Stimulated activated CD4-positive, alpha-beta T cell treated with anti-CD3 and anti-CD28 coated beads, TNF-alpha, amount 100 ng/mL, for 48 hours (primary cell): ENCODE measurements at places on chromosomes 6 and 20.

- no peak for DNase-seq
Observed at GRCh38 chr6:10421158-10421920, 6.5 kb upstream of the TFAP2A start.

GRCh38 chr20:728256-728944, 39.9 kb downstream of the SLC52A3 start:
- peak; percentile 47 for DNase-seq

- DNase-seq: no peak
Observed at GRCh38 chr20:1326031-1326930, 2.7 kb downstream of the SDCBP2 start.

DNA sequence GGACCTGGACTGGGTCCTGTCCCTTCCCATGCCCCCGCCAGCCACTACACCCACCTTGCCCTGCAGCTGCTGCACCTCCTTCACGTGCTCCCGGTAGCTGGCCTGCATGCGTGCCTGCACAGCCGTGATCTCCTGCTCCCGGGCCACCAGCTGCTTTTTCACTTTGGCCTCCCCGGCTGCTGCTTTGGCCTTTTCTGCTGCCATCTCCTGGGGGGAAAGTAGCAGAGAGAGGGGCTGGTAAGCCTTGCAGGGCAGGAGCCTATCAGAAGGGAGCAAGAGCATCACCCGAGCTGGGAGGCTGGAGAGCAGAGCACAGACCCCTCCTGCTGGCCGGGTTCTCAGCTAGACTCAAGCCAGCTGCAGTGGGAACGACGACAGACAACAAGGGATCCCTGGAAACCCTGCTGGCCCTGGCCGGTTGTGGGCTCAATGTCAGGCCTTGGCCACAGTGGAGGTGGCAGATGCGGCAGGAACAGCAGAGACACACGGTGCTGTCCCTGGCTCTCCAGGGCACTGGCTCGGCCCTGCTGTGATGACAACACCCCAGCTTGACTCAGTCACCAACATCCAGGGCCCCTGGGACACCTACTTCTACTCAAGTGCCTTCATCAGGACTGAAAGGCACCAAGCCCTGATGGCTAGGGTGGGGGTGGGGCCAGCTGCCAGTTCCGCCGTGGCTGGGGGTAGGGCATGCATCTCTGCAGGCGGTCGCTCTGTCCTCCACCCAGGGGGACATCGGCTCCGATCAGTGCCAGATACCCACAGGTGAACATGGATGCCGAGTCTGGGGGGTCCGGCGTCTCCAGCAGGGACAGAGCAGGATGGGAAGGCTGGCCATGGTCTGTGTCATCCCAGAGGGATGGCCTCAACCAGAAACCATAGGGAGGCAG, 45.3 kb downstream of the RRBP1 start:
- DNase-seq: no peak

DNA sequence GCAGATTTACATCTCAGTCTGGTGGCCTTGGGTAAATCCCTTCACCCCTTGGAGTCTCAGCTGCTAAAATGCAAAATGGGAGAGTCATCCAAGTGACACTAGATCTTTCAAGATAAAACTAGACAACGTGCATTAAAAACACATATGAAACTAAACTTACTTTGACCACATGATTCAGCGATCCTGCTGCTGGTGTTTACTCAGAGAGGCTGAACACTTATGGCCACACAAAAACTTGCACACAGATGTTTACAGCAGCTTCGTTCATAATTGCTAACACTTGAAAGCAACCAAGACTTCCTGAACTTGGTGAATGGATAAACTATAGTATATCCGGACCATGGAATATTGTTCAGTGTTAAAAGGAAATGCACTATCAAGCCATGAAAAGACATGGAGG, 55.3 kb upstream of the GPR6 start:
- no peak for DNase-seq

DNA sequence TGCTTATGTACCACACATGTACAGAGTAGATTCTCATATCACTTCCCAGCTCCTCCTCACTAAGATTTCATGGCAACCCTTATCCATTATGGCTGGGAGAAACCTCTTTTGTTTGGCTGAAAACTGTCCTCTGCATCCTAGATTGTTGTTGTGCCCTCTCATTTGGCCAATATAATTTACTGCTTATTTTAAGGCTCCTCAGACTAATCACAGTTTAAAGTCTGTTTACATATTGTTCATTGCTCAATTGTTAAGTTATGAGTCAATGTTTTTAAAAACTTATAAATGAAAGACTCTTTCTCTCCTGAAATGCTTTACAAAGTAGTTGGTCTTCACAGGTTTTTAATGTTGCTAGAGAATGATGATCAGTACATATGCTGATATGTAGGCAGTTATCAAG, 57.3 kb downstream of the FAM83B start:
- DNase-seq: no peak

- no peak for DNase-seq
Observed at GRCh38 chr6:125004198-125004597, 42.0 kb downstream of the RNF217 start.

GRCh38 chr6:91080871-91081270, 494.0 kb upstream of the MAP3K7 start:
- no peak for DNase-seq

DNA sequence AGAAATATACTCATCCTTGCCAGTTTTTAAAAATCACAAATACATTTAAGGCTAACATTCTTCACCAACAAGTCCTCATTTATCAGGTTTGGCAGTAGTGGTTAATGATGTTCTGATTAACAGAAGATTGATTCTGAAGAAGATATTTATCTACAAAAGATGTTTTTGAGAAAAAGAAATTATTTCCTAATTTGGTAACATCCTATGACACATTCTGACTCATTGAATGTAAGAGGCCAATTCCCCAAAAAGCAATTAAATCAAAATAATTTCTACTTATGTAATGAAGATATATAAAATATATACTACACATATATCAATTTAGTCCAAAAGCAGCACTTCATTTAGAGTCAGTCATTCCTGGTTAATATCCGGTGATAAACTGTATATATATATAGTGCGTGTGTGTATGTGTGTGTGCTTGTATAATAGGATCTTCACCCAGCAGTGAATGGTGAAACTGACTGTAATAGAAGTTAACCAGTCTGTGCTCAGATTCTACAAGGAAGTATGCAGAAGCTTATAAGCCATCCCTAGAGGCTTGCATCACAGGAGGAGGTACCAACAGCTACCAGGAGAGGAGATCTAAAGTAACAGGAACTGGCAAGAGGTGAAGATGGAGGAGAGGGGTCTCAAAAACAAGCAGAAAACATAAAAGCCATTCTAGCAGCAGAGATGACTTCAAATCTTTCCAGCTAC, 82.9 kb upstream of the MARCKS start:
- DNase-seq: no peak

GRCh38 chr6:1587546-1587945, 22.2 kb upstream of the FOXC1 start:
- no peak for DNase-seq

- DNase-seq: no peak
Observed at GRCh38 chr20:58577871-58578598, 62.8 kb upstream of the APCDD1L start.

DNA sequence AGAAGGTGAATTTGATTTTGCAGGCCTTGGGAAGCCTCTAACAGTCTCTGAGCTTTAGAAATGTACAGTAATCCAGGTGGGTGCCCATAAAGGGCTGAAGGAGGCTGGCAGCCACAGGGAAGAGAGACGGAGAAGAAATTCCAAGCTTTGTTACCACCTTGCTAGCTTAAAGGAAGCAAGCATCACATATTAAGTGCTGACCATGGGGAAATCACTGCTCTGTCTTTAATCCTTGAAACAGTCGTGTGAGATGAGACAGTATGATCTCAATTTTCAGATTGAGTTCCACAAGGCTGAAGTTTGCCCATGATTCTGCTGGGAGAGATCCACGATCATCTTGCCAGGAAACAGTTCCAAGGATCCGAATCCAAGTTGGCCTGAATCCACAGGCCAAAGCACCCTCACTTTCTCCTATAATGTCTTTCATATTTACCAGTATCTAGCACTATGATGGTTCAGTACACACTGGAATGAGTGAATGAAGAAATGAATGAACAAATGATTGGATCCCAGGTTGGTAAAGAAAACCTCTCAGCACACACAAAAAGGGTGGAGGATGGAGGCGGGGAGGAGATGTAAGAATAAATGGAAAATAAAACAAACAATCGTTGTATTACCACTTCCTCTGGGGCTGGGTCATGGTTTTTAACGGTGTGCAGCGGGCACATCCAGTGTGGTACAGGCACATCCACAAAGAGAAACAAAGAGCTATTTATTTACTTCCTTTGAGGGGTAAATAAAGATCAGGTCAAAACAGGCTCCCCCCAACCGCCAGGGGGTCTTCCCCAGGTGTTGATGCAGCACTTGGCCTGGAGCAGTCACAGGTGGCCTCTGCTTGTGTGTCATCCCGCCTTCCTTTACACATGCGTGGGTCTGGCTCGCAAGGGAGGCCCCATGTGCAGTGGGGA, 28.2 kb upstream of the TAF8 start:
- peak; percentile 57 for DNase-seq

- no peak for DNase-seq
Observed at GRCh38 chr20:11140359-11140758, 466.6 kb upstream of the JAG1 start.

GRCh38 chr6:33812669-33813068, 8.9 kb upstream of the MLN start:
- no peak for DNase-seq

DNA sequence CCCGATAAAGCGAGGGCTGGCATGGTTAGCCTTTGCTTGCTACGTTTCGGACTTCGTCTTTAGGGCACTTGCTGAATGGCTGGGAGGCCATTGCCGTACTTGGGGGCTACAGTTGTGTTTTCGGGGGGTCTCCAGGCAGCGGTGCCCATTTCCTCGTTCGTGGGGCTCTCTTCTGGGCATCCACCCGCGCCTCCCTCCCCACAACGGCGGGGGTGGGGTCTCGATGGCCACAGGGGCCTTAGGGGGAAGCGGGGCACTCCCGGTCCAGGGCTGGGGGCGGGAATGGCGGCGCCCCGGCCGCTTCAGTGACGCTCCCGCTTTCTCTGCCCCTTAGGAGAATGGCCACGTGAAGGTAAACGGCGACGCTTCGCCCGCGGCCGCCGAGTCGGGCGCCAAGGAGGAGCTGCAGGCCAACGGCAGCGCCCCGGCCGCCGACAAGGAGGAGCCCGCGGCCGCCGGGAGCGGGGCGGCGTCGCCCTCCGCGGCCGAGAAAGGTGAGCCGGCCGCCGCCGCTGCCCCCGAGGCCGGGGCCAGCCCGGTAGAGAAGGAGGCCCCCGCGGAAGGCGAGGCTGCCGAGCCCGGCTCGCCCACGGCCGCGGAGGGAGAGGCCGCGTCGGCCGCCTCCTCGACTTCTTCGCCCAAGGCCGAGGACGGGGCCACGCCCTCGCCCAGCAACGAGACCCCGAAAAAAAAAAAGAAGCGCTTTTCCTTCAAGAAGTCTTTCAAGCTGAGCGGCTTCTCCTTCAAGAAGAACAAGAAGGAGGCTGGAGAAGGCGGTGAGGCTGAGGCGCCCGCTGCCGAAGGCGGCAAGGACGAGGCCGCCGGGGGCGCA, 2.4 kb downstream of the MARCKS start:
- no peak for DNase-seq

GRCh38 chr6:12504325-12504966, 212.1 kb upstream of the PHACTR1 start:
- no peak for DNase-seq

GRCh38 chr20:44207126-44207723, 3.3 kb downstream of the OSER1 start:
- no peak for DNase-seq

DNA sequence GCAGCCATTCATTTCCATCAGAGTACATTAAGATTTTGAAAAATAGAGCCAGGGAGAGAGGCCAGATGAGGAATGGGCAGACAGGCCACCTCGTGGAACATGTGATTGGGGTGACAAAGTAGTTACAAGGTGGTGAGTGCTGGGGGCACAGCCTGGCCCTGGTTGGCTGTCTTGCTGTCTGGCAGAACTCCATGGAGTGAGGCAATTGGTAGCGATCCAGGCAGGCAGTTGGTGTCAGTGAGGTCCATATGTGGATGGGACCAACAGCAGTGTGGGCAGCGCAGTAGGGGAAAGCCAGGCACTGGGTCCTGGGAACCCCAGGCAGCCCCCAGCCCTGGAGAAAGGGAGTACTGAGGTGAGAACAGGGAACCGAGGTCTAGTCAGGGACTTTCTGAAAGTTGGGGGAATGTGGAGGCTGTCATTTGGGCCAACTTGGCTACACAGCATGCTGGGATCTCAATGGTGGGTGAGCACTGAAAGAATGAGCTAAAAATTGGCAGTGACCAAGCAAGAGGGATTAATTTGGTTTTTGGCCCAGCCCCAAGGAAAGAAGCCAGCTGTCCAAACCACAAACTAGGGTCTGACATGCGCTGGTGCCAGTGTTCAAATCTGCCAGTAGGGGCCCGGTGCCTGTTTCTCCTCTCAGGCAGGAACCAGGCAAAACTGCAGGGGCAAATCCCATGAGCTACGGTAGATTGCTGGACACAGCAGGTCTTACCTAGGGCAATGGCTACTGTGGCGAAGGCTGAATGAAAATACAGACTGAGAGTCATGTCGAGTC, 61.4 kb upstream of the E2F3 start:
- no peak for DNase-seq

GRCh38 chr20:40309731-40310130, 379.3 kb downstream of the MAFB start:
- no peak for DNase-seq
